ENCODE measurements at places on chromosomes 12 and 14.

GRCh38 chr14:34350903-34351302 is 111.1 kb downstream of the SPTSSA start:
- no peak for DNase-seq

- DNase-seq = no peak
These were observed 200.7 kb upstream of the FOXN3 start for GRCh38 chr14:89617481-89618329.

DNA sequence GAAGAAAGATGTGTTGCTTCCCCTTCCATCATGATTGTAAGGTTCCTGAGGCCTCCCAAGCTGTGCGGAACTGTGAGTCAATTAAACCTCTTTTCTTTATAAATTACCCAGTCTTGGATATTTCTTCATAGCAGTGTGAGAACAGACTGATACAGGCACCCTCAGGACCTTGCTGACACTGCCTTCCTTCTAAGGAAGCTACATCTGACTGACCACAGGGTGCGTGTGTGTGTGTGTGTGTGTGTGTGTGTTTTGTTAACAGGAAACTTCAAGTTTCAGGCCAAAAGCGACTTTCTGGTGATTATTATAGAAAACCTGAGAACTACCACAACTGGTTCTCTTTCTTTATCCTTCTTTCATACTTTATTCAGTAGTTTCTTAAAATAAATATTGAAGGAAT is 149.0 kb downstream of the CAPZA3 start:
- DNase-seq = no peak

GRCh38 chr12:108806346-108806745 is 51.0 kb downstream of the SSH1 start:
- DNase-seq = no peak

DNA sequence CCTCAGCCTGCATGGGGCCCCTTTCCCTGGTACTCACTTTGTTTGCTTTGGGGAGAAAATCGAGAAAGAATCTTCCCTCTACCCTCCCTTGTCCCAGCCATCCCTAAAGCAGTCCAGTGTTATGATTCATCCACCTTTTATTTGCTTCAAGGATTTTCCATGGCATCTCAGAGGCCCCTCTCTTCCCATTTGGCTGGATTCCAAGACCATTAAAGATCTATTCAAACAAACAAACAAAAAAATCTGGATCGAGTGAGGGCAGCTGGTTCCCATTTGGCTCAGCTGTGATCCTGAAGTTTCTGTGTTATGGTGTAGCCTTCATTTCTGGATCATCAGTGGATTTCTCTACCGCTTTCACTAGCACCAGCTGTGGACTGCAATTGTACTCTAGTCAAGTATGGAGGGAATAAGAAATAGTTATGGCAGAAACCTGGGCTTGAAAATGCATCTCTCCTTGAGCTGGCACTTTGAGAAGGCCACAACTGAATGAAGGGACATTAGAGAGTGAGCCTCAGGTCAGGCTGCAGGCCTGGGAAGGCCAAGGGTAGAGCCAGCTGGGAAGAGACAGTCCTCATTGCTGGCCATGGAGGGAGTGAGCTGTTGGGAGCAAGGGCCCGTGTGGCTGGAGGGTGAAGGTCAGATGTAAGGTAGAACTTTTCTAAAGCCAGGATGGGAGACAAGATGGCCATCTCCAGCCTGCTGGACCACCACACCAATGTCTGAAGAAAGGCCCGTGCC is 13.7 kb downstream of the KRT71 start:
- peak; percentile 91 for DNase-seq

GRCh38 chr12:76614364-76614763 is 54.8 kb upstream of the OSBPL8 start:
- no peak for DNase-seq

- peak; percentile 69 for DNase-seq
These were observed 24.9 kb downstream of the CRACR2A start for GRCh38 chr12:3727877-3728632.

GRCh38 chr12:38847247-38847646 is 58.1 kb downstream of the CPNE8 start:
- DNase-seq = no peak

Data from fibroblast of skin of left quadriceps (primary cell).